ENCODE measurements at places on chromosomes 7 and 10.

DNA sequence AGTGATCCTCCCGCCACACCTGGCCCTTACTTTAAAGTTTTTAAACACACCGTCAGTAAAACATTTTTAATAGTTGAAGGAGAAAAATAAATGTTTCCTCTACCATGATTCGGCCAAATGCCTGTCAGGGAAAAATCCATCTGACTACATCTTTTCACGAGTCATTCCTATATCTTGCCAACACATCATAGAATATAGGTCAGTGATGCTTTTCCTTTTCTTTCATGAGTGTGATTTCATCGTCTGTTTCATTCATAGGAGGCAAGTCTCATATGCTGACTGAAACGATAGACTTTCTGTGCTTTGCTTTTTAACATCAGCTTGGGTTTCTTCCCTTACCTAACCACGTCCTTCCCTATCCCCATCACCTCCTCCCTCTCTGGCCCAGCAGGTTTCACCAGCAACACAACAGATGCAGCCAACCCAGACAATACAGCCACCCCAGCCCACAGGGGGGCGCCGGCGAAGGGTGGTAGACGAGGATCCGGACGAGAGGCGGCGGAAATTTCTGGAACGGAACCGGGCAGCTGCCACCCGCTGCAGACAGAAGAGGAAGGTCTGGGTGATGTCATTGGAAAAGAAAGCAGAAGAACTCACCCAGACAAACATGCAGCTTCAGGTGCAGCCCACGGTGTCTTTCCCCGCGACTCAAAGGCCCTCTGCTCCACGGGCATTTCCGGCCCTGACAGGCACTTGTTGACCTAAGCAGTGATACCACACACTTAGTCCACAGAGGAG is 149.2 kb downstream of the TRIL start:
- DNase-seq, result no peak

DNA sequence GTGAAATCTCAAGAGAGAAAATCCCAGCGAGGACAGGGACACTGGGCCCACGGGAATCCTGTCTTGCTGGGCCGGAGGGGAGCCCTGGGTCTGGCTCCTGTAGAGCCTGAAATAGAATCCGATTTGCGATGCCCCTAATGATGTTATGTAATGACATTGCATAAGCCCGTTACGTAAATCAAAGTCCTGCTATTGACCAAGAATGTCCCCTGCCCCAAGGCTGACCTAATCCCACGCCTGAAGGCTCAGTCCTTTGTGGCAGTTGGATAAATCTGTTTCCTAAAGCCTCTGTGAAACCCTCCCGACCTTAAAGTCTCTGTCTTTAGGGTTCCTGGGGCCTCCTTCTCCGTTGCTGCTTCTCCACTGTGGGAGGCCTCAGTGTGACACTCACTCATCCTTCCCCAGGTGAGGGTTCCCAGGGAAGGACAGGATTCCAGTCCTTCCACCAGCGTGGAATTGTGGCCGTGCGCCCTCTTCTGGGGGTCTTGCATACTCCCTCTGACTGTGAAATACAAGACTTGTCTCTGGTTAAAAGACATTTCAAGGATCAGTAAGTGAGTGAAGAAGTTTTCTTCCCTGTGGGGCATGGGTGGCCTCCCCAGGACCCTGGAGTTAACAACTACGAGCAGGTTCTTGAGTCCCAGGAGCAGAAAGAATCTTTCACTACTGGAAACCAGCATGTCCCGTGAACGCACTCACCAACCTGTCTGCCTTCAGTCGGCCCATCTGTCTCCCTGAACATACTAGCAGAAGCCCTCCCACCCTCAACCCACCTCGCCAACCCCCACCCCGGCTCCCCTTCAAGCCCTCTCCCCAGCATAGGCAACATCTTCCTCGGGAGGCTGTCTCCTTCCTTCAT is 19.8 kb downstream of the ZNF467 start:
- peak; percentile 62 for DNase-seq

GRCh38 chr7:153522261-153522660 is 529.9 kb upstream of the DPP6 start:
- no peak for DNase-seq

- no peak for DNase-seq
These were observed 322.8 kb downstream of the POM121L12 start for GRCh38 chr7:53358269-53358668.

- no peak for DNase-seq
These were observed 79.4 kb upstream of the PCGF5 start for GRCh38 chr10:91140995-91141549.

DNA sequence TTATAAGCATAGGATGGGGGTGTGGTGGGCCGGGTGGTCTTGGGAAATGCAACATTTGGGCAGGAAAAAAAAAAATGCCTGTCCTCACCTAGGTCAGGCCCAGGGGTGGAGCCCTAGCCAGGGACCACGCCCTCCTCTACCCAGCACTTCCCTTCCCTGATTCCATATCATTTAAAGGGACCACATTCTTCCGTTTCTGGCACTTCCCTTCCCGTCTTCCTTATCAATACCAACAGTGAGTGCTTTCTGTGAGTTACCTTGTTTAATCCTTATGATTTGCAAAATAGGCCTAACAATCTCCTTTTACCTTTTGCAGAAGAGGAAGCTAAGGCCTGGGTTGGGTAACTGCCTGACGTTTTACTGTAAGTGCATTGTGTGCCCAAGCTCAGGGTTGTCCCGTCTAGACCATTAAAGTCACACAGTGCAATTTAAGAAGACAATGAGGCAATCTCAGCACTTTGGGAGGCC is 16.7 kb upstream of the C10orf95 start:
- DNase-seq, result no peak

DNA sequence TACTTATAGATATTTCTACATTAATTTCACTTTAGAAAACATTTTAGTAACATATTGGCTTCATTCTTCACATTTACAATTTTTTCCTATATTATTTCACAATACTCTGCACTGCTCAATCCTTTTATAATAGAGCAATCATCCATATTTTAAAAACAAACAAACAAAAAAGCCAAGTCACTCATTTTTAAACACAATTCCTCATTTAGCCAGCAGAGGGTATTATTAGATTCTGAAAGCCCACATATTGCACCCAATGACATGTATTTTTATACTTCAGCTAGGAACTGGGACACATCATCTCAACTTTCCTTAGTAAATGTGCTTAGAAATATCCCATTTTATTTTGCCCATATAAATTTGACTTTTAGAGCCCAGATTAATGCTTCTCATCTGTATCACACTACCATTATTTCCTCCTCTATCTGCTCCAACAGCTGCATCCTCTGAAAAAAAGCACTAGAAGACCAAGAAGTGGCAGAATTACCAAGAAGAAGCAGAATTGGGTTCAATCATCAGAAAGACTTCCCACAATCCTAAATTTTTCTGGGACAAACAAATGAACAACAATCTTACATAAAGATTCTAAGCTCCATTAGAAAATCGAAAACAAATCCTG is 29.5 kb downstream of the CTNNA3 start:
- peak; percentile 33 for DNase-seq

- no peak for DNase-seq
These were observed 146.7 kb upstream of the EFCAB10 start for GRCh38 chr7:105728028-105728427.

GRCh38 chr7:92674379-92674778 is 84.2 kb upstream of the FAM133B start:
- no peak for DNase-seq

- no peak for DNase-seq
These were observed 46.9 kb upstream of the ARL4A start for GRCh38 chr7:12640299-12641096.

DNA sequence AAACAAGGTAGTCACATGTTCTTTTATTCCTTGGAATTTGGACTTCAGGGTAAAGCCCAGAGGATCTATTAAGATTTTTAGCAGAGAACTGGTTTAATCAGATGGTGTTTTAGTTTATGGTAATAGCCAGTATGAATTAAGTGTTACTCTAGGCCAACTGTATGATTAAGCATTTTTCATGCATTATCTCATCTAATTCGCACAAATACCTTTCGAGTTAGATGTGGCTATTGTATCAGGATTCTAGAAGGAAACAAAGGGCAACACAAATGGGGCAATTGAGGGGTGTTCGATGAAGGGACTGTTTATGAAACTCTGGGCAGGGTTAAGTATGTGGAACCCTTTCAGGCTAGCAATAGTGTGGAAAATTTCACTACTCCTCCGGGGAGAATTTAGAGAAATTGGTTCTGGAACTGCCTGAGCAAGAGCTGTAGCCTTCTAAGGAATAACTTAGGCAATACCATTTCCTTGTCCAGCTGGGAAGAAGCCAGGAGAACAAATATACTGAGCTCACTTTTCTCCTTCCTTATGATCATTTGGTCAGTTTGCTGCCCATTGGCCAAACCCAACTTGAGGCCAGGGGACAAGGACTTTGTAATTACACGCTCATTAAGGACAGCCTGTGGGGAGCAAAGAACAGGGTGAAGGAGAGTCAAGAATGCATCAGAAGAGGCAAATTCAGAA is 319.0 kb upstream of the FZD1 start:
- peak; percentile 46 for DNase-seq

DNA sequence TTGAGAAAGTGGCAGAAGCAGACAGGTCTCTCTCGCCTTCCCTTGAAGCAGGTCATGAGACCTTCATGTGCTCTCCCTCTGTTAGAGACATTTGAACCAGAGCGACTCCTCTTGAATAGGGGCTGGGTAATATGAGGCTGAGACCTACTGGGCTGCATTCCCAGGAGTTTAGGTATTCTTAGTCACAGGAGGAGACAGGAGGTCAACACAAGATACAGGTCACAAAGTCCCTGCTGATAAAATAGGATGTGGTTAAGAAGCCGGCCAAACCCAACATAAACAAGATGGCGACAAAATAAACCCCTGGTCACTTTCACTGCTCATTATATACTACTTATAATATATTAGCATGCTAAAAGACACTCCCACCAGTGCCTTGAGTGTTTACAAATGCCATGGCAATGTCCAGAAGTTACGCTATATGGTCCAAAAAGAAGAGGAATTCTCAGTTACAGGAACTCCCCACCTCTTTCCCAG is 43.5 kb upstream of the MSRB2 start:
- DNase-seq, result no peak

- DNase-seq, result peak; percentile 81
These were observed 4.3 kb upstream of the ELFN1 start for GRCh38 chr7:1665549-1666316.

GRCh38 chr7:4073750-4074149 is 608.3 kb upstream of the FOXK1 start:
- DNase-seq, result no peak

DNA sequence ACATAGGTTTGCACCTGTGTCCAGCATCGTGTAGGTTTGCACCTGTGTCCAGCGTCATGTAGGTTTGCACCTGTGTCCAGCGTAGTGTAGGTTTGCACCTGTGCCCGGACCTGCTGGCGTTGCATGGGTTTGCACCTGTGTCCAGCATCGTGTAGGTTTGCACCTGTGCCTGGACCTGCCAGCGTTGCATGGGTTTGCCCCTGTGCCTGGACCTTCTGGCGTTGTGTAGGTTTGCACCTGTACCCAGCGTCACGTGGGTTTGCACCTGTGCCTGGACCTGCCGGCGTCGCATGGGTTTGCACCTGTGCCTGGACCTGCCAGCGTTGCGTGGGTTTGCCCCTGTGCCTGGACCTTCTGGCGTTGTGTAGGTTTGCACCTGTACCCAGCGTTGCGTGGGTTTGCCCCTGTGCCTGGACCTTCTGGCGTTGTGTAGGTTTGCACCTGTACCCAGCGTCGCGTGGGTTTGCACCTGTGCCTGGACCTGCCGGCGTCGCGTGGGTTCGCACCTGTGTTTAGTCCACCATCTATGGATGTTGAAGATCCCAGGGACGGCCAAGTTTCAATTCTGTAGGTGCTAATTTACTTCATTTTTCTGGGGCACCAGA is 158.0 kb downstream of the WDR37 start:
- DNase-seq, result no peak

- no peak for DNase-seq
These were observed 80.8 kb upstream of the PAX2 start for GRCh38 chr10:100664316-100665149.

DNA sequence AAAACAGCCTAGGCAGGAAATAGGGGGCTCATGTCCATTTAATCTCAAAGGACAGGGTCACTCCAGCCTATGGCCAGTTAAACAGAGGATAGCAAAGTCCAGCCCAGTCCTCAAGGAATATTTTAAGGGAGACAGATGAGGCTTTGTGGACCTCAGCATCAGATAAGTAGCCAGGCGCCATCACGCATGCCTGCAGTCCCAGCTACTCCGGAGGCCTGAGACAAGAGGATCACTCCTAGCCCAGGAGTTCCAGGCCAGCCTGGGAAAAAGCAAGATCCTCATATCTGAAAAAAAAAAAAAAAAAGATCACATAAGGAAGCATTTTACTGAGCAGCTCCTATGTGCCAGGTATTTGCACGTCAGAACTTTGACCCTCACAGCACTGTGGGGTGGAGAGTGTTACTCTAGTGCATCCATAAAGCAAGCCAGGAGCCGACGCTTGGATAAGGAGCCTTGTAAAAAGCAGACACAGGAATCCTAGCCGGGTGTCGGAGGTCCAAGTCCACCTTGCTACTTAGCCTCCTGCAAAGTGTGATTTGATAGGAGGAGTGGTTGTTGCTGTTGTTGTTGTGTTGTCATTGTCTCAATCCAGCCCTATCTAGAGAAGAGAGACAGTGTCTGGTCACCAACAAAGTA is 61.8 kb upstream of the DOCK1 start:
- DNase-seq, result no peak

All from GM03348 (cell line).